ENCODE measurements at places on chromosomes 12 and 14. TPM values are rescaled to one million over a fixed set of nuclear protein-coding genes. Genes with fewer than 3 reads are reported as not detected.

DNA sequence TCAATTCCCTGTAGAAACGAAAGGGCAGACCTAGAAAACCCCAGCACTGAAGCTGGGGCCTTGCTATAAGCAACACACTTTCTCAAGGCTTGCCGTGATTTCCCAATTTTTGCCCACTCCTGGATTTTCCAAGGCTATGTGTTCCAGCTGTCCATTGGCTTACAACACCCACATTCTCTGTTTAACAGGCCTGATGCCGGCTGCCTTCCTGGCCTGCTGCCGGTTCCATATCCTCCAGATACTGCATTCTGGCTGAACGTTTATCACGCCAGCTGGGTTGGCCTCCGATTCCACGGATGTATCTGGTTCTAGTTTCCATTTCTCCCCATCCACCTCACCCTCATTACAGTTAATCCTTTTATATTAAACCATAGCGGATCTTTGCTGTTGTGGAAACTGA, 2.0 kb upstream of the PCNX1 start:
- H3K4me1 ChIP-seq = peaks cover 34% of the 10 kb centered on the region
- H3K4me3 ChIP-seq = no peak overlapping the region
- DNase-seq = no peak
- no peaks in the 10 kb centered on the region for H3K27me3 ChIP-seq
- H3K36me3 ChIP-seq = no peaks in the 10 kb centered on the region

DNA sequence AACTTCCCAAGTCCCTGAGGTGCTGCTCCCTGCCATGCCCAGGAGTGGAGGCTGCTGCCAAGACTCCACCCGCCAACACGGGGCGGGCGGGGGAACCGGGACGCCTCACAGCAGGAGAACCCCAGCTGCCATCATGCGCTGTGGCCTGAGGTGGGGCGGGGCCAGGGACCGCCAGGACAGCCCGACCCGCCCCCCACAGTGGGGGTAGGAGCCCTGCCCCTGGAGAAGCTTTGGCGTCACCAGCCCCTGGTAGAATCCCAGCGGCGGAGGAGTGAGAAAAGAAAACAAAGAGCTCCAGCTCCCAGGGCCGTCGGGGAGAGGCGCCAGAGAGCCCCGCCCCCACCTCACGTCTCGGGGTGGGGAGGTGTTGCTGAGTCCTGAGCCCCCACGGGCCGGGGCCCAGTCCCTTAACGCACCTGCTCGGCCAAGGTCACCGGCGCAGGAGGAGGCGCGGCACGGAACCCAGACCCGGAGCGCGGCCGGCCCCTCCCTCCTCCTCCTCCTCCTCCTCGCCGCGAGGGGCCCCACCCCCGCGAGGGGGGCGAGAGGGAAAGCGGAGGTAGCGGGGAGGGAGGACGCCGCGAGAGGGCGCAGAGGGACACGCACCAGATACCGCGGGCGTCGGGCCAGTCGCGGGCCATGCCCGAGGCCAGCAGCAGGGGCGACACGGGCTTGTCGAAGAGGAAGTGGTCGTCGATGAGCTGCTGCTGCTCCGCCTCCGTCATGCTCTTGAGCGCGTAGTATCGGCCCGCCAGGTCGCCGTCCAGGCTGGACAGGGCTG, 1.8 kb downstream of the CKB start:
- DNase-seq = peak; percentile 84
- peak overlapping the region; percentile 86 for H3K27ac ChIP-seq
- peak overlapping the region; percentile 65 for H3K4me3 ChIP-seq
- no peaks in the 10 kb centered on the region for H3K36me3 ChIP-seq
- peaks cover 74% of the 10 kb centered on the region for H3K4me1 ChIP-seq

DNA sequence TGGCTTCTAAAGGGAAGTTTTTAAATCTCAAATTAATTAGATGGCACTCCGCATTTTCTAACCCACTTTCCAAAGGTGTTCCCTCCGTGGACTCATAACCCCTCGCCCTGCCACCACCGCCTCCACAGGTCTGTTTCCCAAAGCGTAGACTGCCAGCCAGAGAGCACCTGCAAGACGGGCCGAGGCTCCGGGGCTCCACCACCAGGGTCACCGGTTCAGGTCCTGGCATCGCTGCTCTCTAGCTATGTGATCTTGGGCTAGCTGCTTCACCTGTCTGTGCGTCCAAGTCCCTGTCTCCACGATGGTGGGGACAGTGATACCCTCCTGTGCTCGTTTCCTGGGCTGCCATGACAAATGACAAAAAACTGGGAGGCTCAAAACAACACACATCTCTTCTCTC, 11.5 kb downstream of the RIMBP2 start:
- DNase-seq = no peak
- no peak overlapping the region for H3K27ac ChIP-seq
- peaks cover 3% of the 10 kb centered on the region for H3K4me1 ChIP-seq
- H3K27me3 ChIP-seq = peaks cover 12% of the 10 kb centered on the region
- H3K4me3 ChIP-seq = no peak overlapping the region

DNA sequence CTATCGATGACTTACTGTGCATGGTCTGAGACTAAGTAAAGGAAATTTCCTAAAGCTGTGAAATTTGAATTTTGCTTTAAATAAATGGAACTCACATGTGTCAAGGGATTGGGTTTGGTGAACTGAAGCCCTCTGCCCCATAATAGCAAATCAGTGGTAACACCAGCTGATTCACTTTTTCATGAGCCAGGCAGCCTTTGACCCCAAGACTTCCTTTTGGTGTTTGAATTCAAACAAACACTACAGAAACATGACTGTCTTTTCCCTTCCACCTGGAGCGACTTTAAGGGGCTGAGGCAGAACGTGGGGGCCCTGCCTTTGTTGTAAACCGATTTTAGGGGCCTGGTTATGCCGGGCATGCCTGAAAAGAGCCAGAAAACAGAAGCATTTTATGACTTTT, 28.8 kb downstream of the KCTD10 start:
- no peak overlapping the region for H3K27ac ChIP-seq
- H3K4me1 ChIP-seq = peaks cover 10% of the 10 kb centered on the region
- peaks cover 67% of the 10 kb centered on the region for H3K36me3 ChIP-seq
- H3K4me3 ChIP-seq = no peak overlapping the region

Gene GPR137C
- total RNA-seq = 0.65 TPM

Gene LTBP2
- total RNA-seq = 19.6 TPM
